Tibial nerve (tissue), 4 donors: ENCODE measurements at places on chromosomes 7 and 10.
A peak's percentile ranks its signal among the peaks of the same experiment; 100 is the strongest.

DNA sequence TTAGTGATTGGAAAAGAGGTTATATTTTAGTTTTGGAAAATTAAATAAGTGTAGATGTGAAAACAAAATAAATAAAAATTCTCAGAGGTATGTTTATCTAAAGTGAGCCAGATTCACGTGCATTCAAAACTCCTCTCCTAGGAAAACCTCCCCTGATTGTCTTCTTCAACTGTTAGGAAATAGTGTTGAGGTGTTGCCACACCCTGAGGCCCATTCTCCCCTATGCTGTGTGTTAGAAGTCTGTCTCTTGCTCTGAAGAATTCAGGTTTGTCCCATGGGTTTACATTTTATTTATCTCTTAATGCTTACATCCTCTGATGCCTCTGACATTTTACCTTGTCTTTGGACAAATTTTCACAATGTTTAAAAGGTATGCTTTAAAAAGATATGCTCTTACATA is 40.3 kb downstream of the PTPRE start:
- no peaks in the 10 kb centered on the region for H3K36me3 ChIP-seq
- no peaks in the 10 kb centered on the region for H3K27me3 ChIP-seq
- H3K4me1 ChIP-seq: no peaks in the 10 kb centered on the region
- no peak overlapping the region for H3K27ac ChIP-seq

DNA sequence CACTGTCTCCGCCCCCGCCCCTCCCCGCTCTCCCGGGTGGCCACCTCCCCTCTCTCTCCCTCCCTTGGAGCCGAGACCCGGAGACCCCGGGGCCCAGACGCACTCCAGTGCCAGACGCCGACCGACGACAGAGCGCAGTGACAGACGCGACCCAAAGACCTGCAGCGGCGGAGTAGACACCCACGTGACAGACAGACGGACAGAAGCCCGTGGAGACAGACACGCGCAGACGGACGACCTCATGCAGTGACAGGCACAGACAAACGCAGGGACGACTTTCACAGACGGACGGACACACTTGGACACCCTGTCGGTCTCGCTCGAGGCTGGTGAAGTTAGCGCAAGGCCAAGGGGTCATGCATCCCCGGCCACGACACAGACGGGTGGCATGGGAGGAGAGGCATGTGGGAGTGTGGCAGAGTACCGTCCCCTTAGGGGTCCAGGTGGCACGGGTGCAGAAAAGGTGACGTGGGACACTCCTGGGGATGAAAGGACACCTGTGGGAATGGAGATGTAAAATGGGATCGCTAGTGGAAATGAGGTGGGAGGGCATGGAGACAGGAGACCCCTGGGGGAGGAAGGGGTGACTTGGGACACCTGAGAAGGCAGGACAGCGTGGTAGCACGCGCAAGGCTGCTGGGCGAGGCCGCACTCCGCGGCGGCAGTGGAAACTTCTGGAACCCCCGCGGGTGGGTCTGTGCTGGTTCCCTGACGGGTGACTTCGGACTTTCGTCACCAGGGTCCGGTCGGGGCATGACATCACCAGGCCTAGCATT is 456 bp upstream of the ACHE start:
- peak overlapping the region; percentile 19 for H3K4me3 ChIP-seq
- no peak overlapping the region for H3K27ac ChIP-seq
- peaks cover 2% of the 10 kb centered on the region for H3K27me3 ChIP-seq

- H3K4me1 ChIP-seq: peaks cover 12% of the 10 kb centered on the region
- DNase-seq: no peak
- no peaks in the 10 kb centered on the region for H3K36me3 ChIP-seq
- peak overlapping the region; percentile 89 for H3K27ac ChIP-seq
These were observed 10.8 kb downstream of the PDE1C start for GRCh38 chr7:32059289-32060011.

- H3K27ac ChIP-seq: no peak overlapping the region
- H3K4me3 ChIP-seq: no peak overlapping the region
- H3K27me3 ChIP-seq: no peaks in the 10 kb centered on the region
- H3K36me3 ChIP-seq: no peaks in the 10 kb centered on the region
- H3K4me1 ChIP-seq: peaks cover 27% of the 10 kb centered on the region
These were observed 3.8 kb downstream of the SFXN2 start for GRCh38 chr10:102718220-102718619.

DNA sequence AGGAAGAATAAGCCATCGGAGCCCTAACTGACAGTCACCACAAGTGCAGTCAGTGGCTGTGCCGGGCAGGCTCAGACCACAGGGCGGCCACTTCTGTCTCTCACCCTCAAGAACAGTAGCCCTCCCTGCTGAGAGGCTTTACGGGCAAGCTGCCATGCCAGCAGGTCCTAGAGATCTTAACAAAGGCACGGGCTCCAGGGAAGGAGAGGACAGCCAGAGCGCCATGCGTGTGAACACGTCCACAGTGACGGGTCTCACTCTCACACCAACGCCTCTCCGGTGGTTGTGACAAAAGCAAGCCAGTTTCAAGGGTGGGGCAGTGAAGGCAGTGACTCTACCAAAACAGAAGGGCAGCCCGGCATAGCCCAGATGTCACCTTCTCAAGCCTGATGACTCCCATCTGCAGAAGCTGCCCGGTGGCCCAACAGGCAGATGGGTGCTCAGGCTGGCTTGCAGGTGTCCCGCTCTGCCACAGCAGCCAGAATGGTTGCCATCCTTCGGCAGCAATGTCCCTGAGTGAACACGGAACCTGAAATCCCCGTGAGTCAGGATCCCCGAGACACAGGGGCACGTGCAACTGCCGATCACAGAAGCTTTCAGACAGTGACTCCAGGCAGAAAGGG is 102.0 kb downstream of the FAM53B start:
- no peak for DNase-seq
- H3K36me3 ChIP-seq: no peaks in the 10 kb centered on the region
- peak overlapping the region; percentile 35 for H3K27ac ChIP-seq
- H3K4me3 ChIP-seq: no peak overlapping the region

GRCh38 chr10:68154211-68154497 is 44.9 kb downstream of the MYPN start:
- no peak overlapping the region for H3K4me3 ChIP-seq
- no peaks in the 10 kb centered on the region for H3K4me1 ChIP-seq
- H3K27ac ChIP-seq: peak overlapping the region; percentile 32
- DNase-seq: no peak
- H3K36me3 ChIP-seq: no peaks in the 10 kb centered on the region

DNA sequence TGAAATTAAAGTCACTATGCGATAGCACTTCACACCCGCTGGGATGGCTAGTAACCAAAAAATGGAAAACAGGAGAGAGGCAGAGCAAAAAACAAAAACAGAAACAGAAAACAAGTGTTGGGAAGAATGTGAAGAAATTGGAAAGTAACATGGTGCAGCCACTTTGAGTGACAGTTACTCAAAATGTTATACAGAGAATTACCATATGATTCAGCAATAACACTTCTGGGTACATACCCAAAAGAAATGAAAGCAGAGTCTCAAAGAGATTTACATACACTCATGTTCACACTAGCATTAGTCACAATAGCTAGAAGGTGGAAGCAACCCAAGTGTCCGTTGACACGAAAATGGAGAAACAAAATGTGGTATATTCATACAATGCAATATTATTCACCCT is 88.6 kb upstream of the KCNIP2 start:
- H3K36me3 ChIP-seq: no peaks in the 10 kb centered on the region
- H3K4me3 ChIP-seq: no peak overlapping the region
- no peaks in the 10 kb centered on the region for H3K27me3 ChIP-seq
- no peak overlapping the region for H3K27ac ChIP-seq
- DNase-seq: no peak

GRCh38 chr7:77930496-77930895 is 131.9 kb downstream of the PHTF2 start:
- no peak overlapping the region for H3K27ac ChIP-seq
- DNase-seq: no peak
- H3K36me3 ChIP-seq: peaks cover 11% of the 10 kb centered on the region
- no peaks in the 10 kb centered on the region for H3K4me1 ChIP-seq
- no peaks in the 10 kb centered on the region for H3K27me3 ChIP-seq

DNA sequence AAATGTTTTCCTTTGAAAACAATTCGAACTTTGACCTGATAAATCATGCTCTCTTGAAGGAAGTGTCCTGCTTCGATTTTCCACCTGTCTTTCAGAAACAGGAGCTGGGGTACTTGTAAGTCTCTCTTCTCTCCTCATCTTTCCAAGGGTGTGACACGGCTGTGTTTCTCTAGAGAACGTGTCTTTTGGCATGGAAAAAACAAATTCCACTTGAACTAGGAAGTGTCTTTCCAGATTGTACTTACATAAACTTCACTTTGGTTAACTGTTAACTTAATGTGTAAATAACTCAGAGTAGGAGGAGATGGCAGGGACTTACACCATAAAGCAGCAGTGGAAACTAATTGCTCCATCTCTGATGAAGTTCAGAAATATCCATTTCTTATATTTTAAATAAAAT is 4.2 kb upstream of the CALCR start:
- H3K27ac ChIP-seq: no peak overlapping the region
- no peak overlapping the region for H3K4me3 ChIP-seq
- H3K36me3 ChIP-seq: no peaks in the 10 kb centered on the region
- DNase-seq: no peak
- H3K4me1 ChIP-seq: peaks cover 17% of the 10 kb centered on the region
- no peaks in the 10 kb centered on the region for H3K27me3 ChIP-seq

DNA sequence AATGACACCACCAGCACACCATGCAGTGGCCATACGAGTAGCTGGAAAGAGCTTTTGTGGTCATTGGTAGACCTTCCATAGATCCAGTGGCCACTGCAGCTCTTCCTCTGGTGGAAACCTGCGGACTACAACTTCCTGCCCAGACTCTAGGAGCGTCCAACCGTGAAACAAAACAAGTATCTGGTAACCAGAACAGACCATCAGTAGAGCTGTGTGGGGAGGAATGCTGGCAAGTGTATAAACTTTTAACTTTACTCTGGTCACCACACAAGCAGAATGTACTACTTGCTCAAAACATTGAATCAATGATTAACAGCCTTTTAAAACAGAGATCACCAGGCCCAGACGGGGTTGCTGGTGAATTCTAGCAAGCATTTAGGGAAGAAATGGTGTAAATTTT is 154.7 kb upstream of the DGKB start:
- H3K27ac ChIP-seq: no peak overlapping the region
- H3K27me3 ChIP-seq: no peaks in the 10 kb centered on the region
- H3K36me3 ChIP-seq: no peaks in the 10 kb centered on the region
- H3K4me3 ChIP-seq: no peak overlapping the region
- no peak for DNase-seq

GRCh38 chr10:23614483-23614882 is 175.6 kb downstream of the OTUD1 start:
- H3K36me3 ChIP-seq: no peaks in the 10 kb centered on the region
- H3K4me3 ChIP-seq: no peak overlapping the region
- no peak for DNase-seq
- H3K27ac ChIP-seq: no peak overlapping the region
- no peaks in the 10 kb centered on the region for H3K27me3 ChIP-seq
- H3K4me1 ChIP-seq: no peaks in the 10 kb centered on the region

DNA sequence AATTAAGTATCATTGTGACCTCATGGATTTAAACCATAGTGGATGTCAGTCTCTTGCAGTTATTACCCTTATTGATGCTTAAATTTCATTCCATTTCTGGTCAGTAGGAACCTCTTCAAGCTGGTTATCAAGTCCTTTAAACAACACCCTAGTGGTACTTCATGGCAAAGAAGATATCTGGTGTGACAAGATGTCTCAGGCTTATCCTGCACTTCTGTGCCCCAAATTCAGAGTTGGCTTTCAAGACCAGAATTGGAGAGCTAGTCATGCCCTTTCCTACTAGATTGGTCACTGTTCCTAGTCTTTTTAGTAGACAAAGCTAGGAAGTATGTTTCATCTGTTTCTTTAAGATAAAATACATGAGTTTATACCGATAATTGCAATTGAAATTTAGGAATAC is 54.9 kb downstream of the KMT2E start:
- H3K36me3 ChIP-seq: peaks cover 56% of the 10 kb centered on the region
- no peaks in the 10 kb centered on the region for H3K4me1 ChIP-seq
- no peak for DNase-seq
- no peaks in the 10 kb centered on the region for H3K27me3 ChIP-seq

DNA sequence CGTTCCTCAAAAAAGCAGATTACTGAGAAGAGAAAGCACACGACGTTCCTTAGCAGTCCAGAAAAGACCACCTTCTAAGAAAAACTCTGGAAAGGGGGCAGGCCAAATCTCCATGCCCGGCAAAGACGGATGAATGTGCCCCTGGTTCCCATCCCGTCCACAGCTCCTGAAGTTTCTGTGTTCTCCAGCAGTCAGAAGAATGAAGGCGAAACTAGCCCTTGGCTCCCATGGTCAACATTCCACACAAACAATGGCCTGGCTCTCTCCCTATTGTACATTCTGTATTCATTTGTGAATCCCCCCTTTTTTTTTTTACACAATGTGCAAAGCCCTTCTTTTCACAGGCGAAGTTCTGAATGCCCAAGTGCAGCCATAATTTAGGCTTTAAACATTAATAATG is 5.3 kb downstream of the CTBP2 start:
- no peak overlapping the region for H3K4me3 ChIP-seq
- H3K27me3 ChIP-seq: no peaks in the 10 kb centered on the region
- H3K27ac ChIP-seq: peak overlapping the region; percentile 92
- peaks cover 61% of the 10 kb centered on the region for H3K4me1 ChIP-seq

GRCh38 chr10:59741048-59741447 is 12.2 kb downstream of the MRLN start:
- no peak for DNase-seq
- no peaks in the 10 kb centered on the region for H3K27me3 ChIP-seq
- no peaks in the 10 kb centered on the region for H3K36me3 ChIP-seq
- no peaks in the 10 kb centered on the region for H3K4me1 ChIP-seq
- H3K27ac ChIP-seq: no peak overlapping the region

GRCh38 chr10:95388109-95388471 is 97.3 kb upstream of the PDLIM1 start:
- peaks cover 70% of the 10 kb centered on the region for H3K4me1 ChIP-seq
- no peak for DNase-seq
- no peaks in the 10 kb centered on the region for H3K36me3 ChIP-seq

DNA sequence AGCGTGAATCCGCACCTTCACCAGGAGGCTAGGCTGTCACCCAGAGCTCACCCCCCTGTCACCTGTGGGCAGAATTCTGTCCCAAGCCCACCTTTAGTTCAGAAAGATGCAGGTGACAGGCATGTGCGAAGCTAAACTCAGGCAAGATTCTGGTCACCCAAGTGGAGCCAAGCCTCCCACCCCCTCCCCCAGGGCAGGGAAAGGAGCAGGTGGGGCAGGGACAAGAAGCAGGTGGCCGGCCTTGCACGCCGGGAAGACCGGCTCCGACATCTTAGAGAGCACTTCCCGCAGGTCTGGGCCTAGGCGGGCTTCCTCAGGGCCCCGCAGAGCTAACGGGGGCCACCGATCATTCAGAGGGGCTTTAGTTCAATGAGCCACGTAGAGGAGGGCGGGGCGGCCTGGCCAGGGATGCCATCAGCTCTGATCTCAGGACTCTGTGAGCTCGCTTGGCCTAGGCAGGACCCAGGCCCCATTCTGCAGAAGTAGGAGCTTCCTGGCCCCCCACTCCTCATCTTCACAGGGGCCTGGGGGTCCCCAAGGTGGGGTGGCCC is 19.9 kb downstream of the UNCX start:
- H3K4me1 ChIP-seq: peaks cover 3% of the 10 kb centered on the region
- DNase-seq: no peak
- H3K36me3 ChIP-seq: no peaks in the 10 kb centered on the region
- H3K27ac ChIP-seq: no peak overlapping the region
- no peak overlapping the region for H3K4me3 ChIP-seq
- H3K27me3 ChIP-seq: peaks cover 100% of the 10 kb centered on the region

- H3K36me3 ChIP-seq: no peaks in the 10 kb centered on the region
- no peaks in the 10 kb centered on the region for H3K27me3 ChIP-seq
- no peak for DNase-seq
- no peak overlapping the region for H3K4me3 ChIP-seq
These were observed 169.7 kb downstream of the NEURL1 start for GRCh38 chr10:103663236-103663635.
